ENCODE measurements at places on chromosomes 7 and 10.

DNA sequence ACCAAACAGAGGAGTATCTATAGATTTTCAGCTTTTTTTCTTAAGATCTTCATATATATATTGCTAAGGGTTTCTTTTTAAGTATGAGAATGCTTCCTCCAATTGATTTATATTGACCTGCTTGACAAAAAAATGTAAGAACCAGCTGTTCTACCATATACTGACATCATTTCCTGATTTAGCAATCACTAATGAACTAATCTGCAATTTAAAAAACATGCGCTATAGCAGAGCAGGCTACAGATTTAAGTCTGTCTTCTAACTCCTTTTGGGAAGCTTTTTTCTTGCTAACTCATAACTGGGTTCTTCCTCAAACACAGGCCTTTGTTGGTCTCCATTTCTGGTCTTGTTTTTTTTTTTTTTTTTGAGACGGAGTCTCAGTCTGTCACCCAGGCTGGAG lies 33.2 kb downstream of the ABCC2 start:
- DNase-seq, result no peak

GRCh38 chr10:61951144-61951483 lies 49.6 kb downstream of the ARID5B start:
- DNase-seq, result no peak

- no peak for DNase-seq
Observed at GRCh38 chr10:33341637-33342036, 7.2 kb upstream of the NRP1 start.

GRCh38 chr7:5225616-5226290 lies 35.7 kb downstream of the WIPI2 start:
- DNase-seq, result no peak

DNA sequence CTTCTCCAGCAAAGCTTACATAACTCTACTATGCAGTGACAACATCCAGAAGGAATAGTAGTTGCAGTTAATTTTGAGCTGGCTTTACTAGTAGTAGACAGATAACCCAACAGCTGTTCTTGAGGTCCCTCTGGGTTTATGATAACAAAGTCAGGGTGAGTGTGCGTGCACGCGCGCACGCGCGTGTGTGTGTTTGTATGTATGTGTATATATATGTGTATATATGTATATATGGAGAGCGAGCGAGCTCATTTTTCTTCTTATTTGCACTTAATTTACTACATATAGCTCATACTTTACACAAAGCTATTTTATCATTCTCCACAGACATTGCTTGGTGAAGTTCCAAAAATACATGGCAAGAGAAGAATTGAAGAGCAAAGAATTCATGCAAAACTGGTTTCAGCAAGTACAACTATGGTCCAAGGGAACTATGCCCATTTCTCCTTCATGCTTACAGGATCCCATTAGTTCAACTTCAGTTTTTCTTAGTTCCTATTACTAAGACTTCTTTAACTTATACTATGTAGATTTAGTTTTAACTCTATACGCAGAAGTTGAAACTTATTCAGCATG lies 105.9 kb upstream of the TMEM168 start:
- DNase-seq, result no peak

DNA sequence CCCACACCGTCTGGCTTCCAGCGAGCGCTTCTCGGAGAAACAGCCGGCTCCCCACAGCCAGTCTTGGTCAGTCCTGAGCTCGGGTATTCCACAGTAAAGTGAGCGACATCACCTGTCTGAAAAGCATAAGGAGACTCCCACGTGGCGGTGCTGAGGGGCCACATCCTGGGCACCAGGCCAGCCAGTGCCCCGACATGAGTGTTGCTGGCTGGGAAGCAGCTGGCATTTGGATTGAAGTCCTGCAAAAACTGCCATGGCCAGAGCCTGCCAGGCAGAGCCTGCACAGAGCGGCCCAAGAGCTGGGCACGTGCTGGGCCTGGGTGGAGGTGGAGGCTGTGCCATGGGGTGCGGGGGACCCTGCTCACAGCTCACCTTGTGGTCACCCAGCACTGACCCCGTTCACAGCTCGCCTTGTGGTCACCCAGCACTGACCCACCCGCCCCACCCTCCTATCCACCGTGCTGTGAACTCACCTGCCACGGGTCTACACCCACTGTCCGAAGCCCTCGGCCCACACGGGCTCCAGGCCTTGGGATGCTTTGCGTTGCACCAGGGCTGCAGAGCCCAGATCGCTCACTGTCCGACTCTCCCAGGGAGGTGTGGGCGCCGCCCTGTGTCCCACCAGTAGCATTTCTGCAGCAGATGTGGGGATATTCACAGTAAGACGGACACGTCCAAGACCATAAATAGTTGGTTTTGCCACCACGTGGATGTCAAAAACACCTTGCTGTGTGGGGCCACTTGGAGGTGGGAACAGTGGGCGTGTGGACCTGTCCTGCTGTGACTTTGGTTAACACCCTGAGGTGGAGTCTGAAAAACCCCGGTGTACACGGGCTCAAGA lies 48.8 kb downstream of the PITRM1 start:
- no peak for DNase-seq

- no peak for DNase-seq
Observed at GRCh38 chr7:18770822-18771221, 275.3 kb downstream of the HDAC9 start.

- no peak for DNase-seq
Observed at GRCh38 chr7:30874656-30875302, 36.9 kb upstream of the AQP1 start.

DNA sequence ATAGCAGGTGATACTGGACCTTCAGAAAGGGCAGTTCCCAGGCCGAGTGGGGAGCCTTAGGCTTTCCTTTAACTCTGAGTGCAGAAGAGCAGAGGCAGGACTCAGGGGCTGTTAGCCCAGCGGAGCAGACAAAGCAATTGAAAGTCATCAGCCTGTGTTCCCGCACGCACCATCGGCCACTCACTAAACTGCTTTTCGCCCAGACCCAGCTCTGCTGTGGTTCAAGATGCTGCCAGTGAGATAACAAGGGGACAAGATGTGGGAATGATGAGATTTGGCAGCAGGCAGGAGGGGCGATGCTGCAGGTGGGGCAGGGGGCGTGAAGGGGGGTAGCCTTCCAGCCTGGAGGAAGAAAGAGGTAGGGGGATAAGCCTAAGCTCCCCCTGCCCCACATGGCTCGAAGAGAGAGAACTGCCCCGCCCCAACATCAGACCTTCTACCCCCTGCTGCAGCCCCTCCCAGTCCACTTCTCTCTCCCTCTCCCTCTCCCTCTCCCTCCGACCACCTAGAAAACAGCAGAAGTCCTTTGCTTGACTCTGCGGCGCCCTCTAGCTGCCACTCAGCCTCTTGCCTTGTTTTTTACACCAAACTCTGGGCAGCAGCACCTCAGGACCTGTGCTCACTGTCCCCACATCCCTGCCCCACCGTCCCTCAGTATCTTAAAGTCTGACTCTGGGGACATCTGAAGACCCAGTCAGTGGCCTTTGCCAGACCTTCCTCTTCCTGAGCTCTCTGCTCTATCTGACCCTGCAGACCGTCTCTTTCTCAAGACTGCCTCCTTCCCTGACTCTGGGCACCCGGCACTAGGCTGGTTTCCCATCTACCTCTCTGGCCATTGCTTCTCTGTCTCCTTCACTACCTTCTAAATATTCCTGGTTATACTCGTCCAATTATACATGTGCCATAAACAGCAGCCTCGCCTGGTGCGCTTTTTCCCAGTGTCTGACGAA lies 110.5 kb downstream of the C10orf105 start:
- peak; percentile 69 for DNase-seq

- no peak for DNase-seq
Observed at GRCh38 chr10:21084700-21085099, 187.6 kb upstream of the NEBL start.

DNA sequence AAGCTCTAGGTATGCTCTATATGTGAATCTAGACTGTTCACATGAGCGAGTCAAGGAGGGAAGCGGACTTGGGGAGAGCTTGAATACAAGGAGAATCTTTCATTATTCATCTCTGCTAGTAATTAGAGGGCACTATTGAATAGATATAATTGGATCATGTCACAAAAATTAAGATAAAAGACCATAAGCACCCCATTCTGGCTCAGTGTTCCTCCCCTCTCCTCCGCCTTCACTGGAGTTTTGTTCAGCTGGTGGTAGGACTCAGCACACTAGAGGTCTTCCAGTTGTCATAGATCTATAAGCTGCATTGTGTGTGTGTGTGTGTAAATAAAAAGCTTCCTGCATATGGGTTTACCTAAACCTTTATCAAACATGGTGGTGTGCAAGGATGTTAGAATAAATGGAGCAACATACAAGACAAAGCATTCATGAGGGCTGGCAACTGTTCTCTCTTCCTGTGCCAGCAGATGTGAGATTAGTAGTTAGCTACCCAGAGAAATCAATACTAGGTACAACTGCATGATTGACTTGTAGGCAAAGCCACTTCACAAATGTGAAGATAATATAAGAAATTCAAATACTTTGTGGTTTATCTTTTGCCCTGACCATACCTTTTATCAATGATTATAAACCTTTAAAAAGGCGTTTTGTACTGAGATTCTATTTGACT lies 142.6 kb downstream of the CREB5 start:
- no peak for DNase-seq
